ENCODE measurements at places on chromosomes 3 and 15.

GRCh38 chr3:158339638-158340037 lies 229.7 kb downstream of the RSRC1 start:
- no peak for DNase-seq

- no peak for DNase-seq
Observed at GRCh38 chr15:70852501-70853317, 1.2 kb downstream of the LARP6 start.

DNA sequence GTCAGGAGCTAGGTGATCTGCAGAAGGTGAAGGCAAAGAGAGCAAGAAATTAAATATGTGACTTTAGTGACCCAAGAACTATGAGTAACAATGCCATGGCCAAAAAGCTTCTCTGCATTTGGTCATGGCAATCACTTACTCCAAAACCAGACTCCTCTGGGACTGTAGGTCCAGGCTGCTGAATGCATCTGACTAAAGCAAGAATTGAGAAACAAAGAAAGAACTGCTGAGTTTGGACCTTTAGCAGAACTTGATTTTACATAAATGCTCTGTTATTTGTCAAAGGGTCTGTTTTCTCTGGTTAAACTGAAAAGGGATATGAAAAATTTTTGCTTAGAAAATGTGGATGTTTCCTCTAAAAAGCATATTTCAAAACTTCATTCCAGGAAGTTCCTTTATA lies 1102.2 kb downstream of the IGSF11 start:
- no peak for DNase-seq

DNA sequence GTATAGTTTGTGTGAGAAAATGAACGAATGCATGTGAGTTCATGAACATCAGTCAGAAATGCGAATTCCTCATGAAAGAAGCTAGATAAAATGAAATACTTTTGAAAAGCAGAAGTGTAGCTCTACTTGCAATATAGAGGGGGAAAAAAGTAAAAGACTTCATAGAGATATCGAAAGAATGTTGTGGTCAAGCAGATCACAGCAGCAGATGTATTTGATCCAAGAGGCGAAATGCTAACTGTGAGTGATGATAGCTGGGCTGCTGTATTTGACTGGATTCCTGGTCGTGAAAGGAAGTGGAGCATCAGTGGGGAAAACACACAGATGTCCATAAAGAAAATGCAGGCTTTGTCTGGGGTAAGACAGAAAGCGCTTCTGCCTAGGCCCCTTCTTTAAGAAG lies 112.4 kb downstream of the ADAMTSL3 start:
- DNase-seq: no peak

DNA sequence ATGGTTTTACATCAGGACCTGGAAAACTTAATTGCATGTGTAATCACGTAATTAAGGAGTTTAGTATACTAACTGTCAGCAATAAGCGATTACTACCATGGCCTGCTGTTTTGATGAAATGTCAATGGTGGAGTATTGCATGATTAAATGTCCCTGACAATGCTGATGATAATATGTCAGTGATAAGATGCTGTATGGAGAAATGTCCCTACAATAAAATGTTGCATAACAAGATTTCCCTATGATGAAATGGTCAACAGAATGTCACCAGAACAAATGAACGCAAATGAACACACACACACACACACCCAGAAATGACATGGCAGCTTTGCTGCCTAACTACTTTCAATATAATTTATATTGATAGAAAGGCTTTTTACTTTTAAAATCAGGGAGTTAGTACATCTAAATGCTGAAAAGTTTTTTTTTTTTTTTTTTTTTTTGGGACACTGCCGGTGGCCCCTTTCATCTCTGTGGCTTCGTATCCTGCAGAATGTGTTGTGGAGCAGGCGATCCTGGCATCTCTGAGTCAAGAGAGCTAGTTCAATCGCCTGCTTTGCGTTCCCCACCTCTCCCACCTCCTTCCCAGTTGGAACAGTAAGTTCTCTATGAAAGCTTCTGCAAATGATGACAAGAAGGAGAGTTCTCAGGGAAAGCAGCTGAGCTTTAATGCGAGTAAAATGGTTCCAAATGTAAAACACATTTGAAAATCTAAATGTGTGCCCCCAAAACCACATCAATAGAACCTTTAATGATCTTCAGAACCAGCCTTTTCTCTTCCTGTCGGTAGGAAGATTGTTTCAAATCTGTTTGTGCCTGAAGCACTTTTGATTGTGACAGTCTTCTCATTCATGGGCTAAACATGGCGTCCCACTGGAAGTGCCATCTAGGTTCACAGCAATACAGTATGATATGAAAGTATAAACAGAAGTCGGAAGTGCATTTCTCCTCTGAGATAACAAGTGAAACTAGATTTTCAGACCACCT lies 170.1 kb upstream of the GBE1 start:
- no peak for DNase-seq

DNA sequence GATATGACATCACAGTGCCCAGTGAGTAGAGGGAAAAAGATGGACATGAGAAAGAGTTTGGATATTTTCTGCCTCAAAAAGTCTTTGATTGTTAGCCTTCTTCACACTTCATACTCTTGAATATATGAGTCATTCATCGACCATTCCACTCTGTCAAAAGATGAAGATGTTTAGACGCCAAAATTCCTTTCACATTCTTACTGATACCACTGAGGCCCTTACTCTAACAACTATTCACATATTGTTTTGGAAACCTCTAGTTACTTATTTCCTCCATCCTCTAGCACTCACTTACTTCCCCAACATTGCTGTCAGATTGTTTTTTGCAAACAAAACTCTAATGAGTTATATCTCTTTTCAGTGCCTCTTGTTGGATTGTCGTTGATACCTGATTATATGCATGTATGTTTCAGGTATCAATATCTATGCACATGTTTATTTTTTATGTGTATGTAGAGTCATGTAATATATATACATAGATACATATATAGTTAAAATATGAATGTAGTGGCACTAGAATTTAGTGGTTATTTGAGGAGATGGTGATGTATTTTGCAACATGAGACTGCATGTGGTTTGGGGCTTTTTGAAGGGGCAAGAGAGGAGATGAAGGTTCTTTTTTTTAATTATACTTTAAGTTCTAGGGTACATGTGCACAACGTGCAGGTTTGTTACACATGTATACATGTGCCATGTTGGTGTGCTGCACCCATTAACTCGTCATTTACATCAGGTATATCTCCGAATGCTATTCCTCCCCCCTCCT lies 40.0 kb upstream of the OR5H6 start:
- DNase-seq: no peak

GRCh38 chr15:79003301-79003700 lies 58.5 kb upstream of the CTSH start:
- no peak for DNase-seq

DNA sequence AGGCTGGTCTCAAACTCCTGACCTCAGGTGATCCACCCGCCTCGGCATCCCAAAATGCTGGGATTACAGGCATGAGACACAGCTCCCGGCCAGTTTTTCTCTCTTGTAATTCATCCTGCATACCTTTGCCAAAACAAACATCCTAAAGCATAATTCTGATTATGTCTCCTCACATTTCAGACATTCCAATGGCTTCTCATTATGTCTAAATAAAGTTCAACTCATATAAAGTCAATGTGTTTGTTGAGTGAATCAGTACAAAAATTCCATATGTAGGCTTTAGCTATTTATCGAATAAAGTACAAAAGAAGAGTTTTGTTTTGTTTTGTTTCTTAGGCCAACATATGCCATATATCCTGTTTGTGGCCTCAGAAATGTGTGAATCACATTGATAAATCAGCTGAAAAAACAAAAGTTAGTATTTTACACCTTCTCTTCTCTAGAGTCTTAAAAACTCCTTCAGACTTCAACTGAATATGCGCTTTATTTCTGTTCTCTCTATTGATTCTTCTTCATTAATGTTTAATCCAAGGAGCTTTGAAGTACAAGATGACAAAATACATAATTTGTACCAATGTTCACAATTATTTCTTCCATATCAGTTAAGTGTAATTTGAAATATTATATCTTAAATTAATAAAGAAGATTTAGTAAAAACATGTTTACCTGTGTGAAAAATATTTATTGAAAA lies 165.8 kb downstream of the MECOM start:
- no peak for DNase-seq

DNA sequence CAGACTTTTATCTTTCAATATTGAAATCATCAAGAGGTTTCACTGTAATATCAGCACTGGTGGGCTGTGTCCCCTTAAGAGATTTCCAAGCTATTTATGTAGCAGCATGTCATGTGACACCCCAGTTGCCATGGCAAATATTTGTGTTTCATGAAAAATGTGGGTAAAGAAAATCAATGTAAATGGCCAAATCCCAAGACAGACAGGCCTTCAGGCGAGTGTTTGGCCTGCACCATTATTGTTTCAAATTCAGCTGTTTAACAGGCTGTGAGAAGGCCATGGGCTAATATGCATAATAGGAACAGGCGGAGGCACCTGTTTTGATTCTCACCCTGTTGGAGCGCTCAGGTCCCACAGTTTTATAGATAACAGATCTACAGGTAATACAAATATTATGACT lies 104.2 kb downstream of the IQCH start:
- DNase-seq: no peak

GRCh38 chr3:134910026-134910425 lies 115.0 kb downstream of the EPHB1 start:
- DNase-seq: no peak

DNA sequence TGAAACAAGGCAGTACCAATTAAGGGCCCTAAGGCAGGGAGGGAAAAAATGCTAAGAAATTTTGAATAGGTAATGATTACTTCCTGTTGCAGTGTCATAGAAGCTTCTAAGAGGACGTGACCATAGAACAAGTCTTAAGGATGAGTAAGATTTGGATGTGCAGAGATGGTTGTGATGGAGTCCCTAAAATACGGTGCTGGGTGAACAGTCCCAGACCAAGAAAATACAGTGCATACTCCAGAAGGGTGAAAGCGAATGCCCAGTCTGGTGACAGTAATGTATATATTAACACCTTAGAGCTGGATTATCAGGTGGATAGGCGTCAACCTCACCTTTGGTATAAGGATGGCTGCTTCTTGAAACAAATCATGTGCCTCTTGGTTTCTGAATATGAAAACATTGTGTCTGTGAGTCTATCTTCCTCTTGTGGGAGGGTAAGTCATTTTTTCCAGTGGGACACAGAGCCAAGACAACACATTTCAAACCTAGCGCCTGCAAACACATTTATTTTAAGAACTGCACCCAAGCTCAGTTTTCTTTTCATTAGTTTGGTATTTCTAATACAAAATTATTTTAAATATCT lies 101.2 kb upstream of the TP63 start:
- DNase-seq: no peak

DNA sequence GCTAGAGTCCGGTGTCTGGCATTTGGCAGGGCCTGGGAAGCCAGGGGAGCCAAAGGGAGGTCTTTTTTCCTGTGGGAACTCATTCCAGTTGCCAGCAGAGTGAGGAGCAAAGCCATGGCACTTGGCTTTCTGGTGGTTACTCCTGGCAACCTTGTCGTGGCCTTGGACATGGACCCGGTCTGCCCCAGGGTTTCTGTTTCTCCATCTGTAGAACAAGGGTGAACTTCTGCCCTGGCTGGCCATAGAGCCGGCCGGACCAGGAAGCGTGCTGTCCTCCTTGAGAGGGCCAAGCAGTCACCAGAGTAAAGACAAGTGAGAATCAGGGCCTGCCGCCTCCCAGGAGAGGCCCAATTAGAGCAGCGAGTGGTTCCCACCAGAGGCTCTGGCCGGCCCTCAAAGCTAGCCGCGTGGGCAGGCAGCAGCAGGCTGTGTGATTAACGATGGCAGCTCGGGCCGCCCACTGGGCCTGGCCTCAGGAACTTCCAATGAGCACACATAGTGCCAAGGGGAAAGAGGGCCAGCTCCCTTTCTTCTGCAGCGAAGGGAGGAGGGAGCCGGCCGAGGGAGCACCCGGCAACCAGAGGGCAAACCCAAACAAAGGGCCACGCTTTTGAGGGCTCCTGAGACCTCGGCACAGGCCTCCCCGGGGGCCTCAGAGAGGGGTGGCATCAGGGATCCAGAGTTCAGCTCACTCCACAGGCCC lies 29.1 kb upstream of the ELP6 start:
- DNase-seq: no peak

GRCh38 chr3:13115576-13115910 lies 42.3 kb upstream of the IQSEC1 start:
- no peak for DNase-seq

DNA sequence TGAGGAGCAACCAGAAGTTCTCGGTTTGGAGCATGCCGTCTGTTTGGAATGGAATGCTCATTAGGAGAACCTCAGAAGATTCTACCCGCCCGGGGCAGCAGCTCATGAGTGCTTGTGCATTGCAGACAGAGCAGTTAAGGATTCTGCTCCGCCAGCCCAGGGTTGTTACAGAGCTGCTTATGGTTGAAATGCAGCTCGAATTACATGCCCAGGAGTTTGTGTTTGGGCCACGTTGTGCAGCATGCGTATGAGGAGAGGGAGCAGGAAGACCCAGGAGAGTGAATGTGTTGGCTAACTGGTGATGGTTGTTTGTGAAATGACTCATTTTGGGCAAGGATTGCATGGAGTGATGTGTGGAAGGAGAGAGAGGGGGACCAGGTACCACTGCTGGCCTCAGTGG lies 9.0 kb downstream of the FGD5 start:
- DNase-seq: no peak

DNA sequence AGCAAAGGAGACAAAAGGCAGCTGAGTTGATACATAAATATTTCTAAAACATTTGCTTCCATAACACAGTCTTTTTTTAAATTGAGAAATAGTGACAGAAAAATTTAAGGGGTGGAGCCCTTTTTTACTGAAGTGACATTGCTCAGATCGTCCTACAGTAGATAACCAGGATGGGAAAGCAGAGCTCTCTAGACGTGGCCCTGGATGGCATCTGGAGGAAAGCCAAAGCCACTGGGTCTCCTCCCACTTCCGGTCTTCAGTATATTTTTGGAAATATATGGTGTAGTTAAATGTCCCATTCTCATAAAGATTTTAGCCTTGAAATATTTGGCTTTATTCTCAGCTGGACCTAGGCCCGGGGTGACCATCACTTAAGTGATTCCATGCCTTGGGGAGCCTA lies 326.1 kb downstream of the ZNF621 start:
- DNase-seq: no peak

- DNase-seq: no peak
Observed at GRCh38 chr3:29297998-29298397, 17.1 kb downstream of the RBMS3 start.

Data from T-cell (primary cell).